Stimulated activated naive CD8-positive, alpha-beta T cell treated with anti-CD3 and anti-CD28 coated beads, Interleukin-15, Interleukin-2, amounts not matched to agents 100 U/mL and 50 U/mL, for 24 hours (primary cell): ENCODE measurements at places on chromosomes 16 and 17.
A peak's percentile ranks its signal among the peaks of the same experiment; 100 is the strongest.

DNA sequence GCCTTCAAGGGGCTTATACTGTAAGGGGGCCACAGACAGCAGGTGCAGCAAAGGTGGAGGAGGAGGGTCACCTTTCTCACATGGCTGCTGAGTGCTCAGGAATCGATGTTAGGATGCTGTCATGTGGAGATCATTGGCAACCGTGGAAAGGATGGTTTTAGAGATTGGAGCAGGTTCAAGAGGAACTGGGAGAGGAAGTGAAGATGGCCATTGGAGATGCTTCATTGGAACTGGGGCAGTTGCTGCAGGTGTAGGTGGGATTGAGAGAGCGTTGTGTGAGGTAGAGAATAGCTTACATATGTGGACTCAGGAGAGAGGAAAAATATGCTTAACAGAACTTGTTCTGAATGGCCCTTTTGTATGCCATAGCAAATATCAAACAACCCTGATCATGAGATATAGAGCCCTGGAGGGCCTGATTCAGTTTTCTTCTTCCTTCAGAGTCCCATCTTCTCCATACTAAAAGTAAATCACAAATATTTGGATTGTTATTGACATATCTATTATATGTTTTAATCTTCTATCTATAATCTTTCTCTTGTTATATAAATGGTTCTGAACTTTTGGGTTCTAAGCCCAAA is 40.8 kb downstream of the LDHD start:
- no peak for DNase-seq

- peak; percentile 46 for DNase-seq
Measured at GRCh38 chr17:46147296-46147695, 45.9 kb downstream of the KANSL1 start.

GRCh38 chr17:35738519-35739133 is 7.2 kb downstream of the RASL10B start:
- no peak for DNase-seq

- no peak for DNase-seq
Measured at GRCh38 chr16:69199382-69199781, 12.4 kb downstream of the SNTB2 start.

- no peak for DNase-seq
Measured at GRCh38 chr17:82239401-82239925, 10.6 kb downstream of the SLC16A3 start.

- DNase-seq, result no peak
Measured at GRCh38 chr16:645852-646678, 3.1 kb upstream of the WDR90 start.

DNA sequence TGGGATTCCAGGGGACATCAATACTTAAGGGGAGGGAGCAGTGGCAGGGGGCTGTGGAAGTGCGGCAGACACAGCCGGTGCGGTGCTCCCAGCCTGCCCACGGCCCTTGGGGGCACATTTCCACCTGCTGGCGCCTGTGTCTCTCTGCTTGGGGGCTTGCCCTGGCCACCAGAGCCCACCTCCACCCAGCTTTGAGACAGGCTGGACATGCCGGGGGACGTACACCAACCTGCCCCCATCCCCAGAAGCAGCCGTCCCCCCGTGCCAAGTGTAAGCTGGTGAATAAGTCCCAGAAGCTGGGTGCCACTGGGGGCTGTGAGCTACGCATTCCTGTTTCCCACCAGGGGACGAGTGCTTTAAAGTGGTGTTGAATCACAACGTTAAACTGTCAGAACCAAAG is 172.6 kb downstream of the GSG1L start:
- DNase-seq, result no peak

DNA sequence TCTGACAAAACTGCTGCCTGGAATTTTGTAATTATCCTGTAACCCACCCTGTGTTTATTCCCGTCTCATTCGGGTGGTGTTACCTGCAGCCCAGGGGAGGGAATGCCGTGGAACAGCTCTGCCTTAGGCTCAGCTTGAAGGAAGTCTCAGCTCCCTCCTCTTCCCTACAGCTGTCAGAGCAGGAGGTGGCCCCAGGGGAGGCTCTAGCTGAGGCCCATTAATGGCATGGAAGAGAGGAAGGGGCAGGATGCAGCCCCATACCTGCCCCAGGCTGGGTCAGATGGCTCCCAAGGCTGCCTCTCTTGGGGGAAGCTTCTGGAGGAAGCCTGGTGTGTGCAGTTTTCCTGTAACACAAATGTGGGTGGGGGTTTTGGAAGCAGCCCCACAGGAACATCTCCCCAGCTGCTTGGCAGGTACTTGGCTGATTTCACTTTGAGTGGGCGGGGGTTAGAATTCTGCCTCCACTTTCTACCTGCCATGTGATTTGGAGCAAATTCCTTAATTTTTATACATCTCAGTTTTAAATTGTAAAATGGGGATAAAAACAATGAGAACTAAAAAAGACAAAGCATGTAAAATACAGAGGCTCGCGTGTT is 103.9 kb downstream of the MGAT5B start:
- no peak for DNase-seq

DNA sequence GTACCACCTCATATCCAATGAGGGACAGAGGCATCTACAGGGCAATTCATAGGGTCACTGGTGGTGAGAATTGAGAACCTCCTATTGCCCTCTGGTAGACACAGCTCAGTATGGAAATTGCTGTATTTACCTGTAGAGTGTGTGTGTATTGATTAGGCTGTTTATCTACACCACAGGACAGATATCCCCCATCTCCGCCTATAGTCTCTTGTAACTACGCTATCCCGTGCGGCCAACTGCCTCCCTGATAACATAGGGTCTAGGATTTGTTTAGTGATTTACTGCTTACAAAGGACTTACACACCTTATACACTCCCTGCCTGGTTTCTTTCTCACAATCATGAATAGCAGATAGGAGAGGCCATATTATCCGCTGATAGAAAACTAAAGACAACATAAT is 1.7 kb upstream of the STAT3 start:
- DNase-seq, result no peak

- no peak for DNase-seq
Measured at GRCh38 chr17:18323007-18323406, 7.9 kb downstream of the SMCR8 start.

GRCh38 chr16:31329671-31330552 is 25.1 kb upstream of the ITGAX start:
- DNase-seq, result no peak

DNA sequence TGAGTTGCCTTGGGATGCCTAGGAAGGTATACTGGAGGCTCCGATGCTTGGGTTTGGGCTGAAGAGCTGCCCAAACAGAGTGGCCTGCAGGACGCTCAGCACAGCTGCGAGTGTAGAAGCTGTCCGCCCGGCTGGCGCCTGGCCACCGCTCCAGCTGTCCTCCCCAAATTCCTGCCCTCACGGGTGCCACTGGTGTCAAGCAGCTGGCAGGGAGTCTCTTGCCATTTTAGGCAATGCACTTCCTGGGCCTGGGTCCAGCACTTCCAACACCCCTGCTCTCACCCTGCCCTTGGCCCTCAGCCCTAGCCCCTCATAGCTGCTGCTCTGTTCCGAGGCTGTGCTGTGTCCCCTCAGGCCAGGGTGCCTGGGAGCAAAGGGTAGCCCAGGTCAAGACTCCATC is 5.2 kb upstream of the PKMYT1 start:
- no peak for DNase-seq

DNA sequence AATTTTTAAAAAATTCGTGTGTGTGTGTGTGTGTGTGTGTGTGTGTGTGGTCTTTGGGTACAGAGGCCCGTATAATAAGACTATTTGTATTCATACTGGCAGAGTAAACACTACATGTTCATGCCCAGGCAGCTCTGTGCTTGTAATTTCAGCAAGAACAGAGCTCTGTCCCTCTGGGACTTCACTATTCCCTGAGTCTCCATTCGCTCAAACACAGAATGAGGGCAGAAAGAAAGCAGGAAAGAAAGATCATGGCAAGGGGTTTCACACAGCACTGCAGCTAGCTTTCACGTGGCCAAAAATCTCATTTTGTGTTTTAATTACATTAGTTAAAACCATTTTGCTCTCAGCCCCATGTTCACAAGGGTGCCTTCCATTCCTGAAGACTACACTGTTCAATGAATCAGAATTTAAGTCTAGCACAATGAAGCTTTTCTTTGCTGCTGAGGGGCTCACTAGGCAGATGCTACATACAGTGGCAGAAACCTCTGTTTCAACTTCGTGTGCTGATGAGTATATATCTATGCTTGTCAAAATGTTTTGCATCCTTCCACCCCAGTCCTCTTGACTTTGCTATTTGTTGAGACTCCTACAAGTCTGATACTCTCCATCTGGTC is 198.4 kb upstream of the C17orf78 start:
- no peak for DNase-seq

DNA sequence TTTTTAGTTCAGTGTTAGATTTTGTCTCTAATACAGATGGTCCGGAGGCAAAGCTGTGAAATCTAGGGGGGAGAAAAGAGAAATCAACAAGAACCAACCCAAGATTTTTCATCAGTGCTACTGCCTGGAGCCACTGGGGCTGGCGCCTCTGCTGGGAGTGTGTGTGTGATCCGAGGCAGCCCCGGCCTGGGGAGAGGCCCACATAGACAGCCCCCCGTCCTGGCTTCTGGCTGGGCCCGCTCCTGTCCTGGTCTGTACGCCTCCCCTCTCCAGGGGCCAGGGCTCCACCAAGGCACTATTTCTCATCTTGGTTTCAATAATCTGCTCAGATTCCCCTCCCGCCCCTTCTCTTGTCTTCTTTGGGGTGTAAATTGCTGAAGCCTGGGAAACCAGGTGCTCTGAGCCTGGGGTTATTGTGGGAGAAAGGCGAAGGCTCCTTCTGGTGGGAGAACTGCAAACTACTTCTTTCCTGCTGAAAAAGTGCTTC is 7.8 kb downstream of the BAHCC1 start:
- DNase-seq, result no peak

GRCh38 chr17:72388765-72389473 is 268.1 kb downstream of the SOX9 start:
- DNase-seq, result no peak

DNA sequence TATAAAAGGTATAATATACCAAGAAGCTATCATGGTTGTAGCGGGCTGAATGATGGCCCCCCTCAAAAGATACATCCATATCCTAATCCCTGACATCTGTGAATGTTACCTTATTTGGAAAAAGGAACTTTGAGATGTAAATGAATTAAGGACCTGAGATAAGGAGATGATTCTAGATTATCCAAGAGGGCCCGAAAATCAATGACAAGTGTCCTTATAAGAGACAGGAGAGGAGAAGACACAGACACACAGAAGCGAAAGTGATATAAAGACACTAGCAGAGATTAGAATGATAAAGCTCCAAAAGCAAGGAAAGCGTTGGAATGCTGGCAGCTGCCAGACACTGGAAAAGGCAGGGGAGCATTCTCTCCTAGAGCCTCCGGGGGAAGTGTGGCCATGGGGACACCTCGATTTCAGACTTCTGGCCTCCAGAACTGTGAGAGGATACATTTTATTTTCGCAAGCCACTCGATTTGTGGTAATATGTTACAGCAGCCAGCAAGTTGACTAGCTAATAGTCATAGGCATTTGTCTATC is 12.5 kb upstream of the GP1BA start:
- DNase-seq, result no peak

DNA sequence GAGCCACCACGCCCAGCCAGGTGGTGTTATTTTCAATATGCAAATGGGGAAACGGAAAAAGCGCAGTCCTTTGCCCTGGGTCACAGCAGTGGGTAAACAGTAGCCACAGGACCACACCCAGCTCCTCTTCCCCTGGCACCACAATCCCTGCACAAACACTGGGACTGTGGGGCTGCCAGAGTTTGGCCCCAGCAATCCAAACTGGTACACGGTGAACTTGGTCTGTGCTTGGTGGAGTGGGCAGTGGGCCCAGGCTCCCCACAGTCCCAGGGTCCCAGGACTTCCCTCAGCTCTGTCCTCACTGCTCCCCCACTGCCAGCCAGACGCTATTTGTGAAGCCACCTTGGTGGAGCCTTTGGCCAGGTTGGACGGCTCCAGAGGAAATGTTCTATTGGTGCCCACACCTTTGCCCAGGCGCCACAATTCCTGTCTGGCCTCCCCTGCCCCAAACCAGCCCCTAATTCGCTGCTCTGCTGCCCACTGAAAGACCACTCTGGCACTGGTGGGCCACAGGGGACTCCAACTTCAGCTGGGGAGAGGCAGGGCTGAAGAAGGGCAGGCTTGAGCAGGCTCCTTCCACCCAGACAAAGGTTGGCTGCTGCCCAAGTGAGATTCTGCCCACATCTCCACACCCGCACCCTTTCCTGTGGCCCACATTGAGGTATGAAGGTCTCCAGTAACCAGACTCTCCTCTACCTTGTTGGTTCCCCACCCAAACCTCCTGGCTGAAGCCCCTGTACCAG is 2.1 kb downstream of the CHAD start:
- DNase-seq, result no peak

- peak; percentile 57 for DNase-seq
Measured at GRCh38 chr16:12089492-12090150, 113.1 kb downstream of the SNX29 start.

DNA sequence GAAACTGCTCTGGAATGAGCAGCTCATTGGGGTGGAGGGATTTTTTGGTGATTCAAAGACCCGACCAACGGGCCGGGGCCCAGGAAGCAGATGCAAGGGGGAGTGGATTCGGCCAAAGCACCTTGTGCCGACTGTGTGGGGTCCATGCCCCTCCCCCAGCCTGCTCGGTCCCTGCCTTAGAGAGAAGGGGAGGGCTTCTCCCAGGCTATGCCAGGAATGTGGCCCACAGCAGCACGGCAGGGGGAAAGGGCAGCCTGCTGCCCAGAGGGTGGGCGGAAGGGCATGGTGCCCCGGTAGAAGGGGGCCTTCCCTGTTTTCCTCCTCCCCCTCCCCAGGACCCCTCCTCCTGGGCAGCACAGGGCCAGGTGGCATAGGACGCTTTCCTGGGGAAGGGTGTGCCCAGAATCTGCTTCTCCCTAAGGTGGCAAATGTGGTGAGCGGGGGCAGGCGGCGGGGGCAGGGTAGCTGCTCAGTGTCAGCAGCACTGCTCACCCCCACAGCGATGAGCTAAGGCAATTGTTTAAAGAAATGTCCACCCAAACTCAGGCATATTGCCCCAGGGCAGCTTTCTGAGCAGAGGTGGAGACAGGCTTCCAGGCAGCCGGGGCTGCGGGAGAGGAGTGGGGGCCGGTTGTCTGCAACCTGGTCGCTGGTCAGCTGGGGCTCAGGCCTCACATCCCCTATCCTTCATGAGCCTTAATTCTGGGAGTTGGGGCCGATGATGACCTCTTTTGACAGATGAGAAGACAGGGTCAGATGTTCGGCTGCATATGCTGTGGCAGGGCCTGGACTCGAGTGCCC is 33.9 kb upstream of the MLKL start:
- DNase-seq, result no peak

- peak; percentile 52 for DNase-seq
Measured at GRCh38 chr17:57874434-57875289, 24.8 kb upstream of the MRPS23 start.
